Activated effector memory CD4-positive, alpha-beta T cell treated with anti-CD3 and anti-CD28 coated beads, Interleukin-2, amount 50 U/mL, for 16 hours (primary cell): ENCODE measurements at places on chromosomes 3 and 15.

- no peak for DNase-seq
These were observed 128.4 kb upstream of the HACD2 start for GRCh38 chr3:123713211-123713610.

DNA sequence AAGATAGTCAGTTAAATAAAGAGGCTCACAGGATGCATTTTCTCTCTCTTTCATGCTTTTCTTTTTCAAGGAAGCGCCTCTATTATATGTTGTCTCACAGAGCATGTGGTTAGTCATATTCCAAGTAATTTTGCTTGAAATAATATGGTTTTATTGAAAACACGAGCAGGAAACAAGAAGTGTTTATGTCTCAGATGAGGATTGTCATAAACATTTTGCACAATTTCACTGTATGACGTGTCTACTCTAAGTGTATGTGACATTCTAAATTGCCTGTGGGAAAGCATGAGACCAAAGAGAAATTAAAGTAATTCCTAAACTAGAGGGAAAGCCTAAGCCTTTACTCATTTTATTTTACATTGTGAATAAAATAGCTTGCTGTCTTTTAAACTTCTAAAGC is 818.6 kb downstream of the EPHA3 start:
- DNase-seq = no peak

DNA sequence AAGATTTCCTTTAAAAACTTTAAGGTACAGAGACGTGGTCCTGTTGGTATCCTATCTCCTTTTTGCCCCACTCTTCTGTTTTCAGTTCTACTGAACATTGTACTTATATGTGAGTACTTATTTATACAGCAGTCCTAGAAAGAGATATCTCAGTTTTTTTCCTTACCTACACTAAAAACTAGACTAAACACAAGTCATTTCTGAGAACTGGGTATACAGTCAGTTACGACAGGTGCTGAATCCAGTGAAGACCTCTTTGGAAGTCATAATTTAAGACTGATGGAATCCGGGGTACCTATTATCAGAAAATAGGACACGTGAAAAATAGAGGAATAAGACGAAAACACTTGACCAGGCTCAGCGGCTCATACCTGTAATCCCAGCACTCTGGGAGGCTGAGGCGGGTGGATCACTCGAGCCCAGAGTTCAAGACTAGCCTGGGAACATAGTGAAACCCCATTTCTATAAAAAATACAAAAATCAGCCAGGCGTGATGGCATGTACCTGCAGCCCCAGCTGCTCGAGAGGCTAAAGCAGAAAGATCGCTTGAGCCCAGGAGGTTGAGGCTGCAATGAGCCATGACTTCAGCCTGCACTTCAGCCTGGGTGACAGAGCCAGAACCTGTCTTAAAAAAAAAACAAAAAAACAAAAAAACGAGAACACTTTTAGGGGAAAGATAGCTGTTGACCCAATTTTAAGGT is 76.3 kb downstream of the KLHL25 start:
- no peak for DNase-seq

- no peak for DNase-seq
These were observed 10.1 kb upstream of the ESYT3 start for GRCh38 chr3:138424323-138424722.

DNA sequence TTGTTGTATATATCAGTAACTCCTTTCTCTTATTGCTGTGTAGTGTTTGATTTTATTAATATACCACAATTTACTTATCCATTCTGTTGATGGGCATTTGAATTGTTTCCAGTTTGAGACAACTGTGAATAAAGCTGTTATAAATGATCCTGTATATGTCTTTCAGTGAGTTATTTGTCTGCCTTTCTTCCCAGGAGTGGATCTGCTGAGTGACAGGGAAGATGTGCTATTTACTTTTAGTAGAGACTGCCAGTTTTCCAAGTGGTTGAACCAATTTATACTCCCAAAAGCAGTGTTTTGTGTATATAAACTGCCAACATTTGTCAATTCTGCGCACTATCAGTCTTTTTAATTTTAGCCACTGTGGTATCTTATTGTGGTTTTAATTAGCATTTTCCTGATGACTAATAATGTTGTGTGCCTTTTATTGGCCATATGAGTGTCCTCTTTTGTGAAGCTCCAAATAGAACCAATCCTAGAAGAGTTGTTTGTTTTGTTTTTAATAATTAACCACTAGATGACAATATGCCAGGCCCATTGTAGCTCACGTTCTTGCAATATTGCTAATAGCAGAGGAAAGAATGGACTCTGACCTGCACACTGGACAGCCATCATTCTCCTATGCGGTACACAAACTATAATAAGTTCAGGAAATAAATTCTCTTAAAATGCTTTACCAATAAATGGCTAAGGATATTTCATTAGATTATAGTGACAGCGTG is 25.3 kb downstream of the TRANK1 start:
- DNase-seq = no peak

- DNase-seq = no peak
These were observed 170.4 kb downstream of the KLHL25 start for GRCh38 chr15:85624291-85624801.
